ENCODE measurements at places on chromosomes 6 and 20.
A peak's percentile ranks its signal among the peaks of the same experiment; 100 is the strongest.

GRCh38 chr20:57503035-57503658, 21.8 kb downstream of the CTCFL start:
- DNase-seq = no peak

DNA sequence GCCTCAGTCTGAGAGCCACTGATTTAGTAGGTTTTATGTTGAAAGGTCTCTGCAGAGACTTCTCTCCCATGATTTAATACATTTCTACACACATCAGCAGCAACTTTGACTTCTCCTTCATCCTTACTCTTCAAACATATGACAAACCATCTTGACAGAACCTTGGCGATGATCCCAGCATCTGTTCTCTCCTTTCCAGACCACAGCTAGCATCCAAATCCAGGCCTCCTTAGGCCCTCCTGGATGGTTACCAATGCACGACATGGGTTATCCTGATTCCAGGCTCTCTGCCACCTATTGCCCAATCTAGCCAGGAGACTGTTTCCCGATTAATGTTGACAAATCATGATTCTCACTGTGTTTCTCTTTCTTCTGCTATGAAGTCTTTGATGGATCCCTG, 16.8 kb downstream of the LAMA4 start:
- DNase-seq = no peak

GRCh38 chr20:12022126-12022525, 104.4 kb downstream of the BTBD3 start:
- no peak for DNase-seq

DNA sequence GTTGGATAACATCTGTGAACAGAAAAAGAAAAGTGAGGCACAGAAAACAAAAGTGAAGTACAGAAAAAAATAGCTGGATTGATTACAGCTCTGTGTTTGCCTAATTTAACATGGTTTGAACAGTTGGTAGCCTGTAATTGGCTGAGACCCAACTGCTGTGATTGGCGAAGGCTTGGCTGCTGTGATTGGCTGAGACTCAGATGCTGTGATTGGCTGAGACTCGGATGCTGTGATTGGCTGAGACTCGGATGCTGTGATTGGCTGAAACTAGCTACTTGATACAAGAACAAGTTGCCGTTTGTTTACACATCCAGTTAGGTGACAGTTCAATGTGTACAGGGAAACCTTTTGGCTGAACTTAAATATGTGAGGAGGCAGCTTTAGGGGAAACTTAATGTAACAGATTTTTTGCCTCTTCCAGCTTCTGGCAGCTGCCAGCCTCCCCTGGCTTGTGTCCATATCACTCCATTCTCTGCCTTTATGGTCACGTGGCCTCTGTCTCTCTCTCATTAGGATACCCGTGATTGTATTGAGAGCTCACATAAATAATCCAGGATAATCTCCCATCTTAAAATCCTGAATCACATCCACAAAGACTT, 223.4 kb upstream of the FOXA2 start:
- DNase-seq = no peak

- no peak for DNase-seq
Measured at GRCh38 chr6:29294499-29294914, 7.0 kb upstream of the OR14J1 start.

DNA sequence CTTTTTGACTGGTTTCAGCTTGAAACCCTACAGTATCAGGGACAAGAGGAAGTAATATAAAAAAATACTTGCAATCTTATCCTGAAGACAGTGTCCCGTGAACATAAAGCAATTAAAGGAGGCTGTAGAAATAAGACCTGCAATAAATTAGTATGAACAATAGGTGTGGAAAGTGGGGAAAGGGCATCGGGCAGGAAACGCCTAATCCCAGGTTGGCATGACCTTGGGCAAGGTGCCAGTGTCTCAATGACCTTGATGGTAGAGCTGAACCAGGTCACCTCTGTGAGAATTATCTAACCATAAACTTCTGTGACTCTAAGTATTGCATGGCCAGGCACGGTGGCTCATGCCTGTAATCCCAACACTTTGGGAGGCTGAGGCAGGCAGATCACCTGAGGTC, 115.2 kb downstream of the LY86 start:
- DNase-seq = no peak

GRCh38 chr20:7387638-7388193, 552.5 kb downstream of the HAO1 start:
- no peak for DNase-seq

DNA sequence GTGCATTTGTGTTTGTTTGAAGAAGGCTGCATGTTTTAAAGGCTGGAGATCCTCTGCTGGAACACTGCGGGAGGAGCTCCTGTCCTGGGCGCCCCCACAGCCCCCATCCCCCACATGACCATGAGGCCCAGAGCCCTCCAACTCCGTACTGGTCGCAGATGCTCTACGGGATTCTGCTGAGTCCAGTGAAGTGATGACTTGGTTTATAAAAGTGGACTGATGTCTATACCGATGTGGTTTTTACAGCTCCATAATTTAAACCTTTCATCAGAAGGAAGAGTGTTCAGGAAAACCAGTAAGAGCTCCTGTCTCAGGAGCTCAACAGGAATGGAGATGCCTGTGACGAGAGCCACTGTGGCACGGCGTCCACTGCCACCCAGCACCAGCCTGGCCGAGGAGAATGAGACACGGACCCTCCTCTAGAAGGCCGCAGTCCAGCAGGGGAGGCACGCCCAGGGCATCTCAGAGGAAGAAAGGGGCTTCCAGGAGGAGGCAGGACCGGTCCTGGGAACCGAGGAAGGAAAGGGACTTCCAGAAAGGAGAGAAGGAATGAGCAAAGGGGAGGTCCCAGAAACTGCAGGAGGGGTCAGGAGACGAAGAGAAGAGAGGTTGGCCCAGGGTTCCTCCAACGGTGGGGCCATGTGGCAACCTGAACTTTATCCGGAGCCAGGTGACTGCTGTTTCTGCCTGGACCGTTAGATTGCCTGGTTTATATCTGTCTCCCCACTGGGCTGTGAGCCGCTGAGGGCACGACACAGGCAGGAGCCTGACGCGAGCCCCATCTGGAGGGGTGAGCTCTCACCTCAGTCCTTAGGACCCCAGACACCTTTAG, 26.9 kb downstream of the BFSP1 start:
- no peak for DNase-seq

DNA sequence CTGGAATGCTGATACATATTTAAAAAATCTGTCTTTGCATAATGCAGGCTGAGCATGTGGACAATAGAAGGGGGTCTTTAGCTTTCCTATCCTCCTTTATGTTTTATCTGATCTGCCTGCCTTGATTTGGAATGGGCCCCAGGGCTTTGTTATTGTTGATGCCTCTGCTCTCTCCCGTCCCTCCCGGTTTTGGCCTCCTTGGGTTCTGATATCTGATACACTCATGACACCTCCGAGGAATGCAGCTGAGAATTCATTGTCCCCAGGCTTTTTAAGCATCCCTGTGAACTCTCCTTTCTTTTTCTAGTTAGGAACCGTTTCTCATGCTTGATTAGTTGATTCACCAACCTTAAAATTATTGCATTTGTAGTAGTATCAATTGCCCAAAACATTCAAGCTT, 185.5 kb upstream of the RALGAPA2 start:
- DNase-seq = no peak

- DNase-seq = no peak
Measured at GRCh38 chr6:131781687-131782086, 26.1 kb upstream of the ENPP1 start.

DNA sequence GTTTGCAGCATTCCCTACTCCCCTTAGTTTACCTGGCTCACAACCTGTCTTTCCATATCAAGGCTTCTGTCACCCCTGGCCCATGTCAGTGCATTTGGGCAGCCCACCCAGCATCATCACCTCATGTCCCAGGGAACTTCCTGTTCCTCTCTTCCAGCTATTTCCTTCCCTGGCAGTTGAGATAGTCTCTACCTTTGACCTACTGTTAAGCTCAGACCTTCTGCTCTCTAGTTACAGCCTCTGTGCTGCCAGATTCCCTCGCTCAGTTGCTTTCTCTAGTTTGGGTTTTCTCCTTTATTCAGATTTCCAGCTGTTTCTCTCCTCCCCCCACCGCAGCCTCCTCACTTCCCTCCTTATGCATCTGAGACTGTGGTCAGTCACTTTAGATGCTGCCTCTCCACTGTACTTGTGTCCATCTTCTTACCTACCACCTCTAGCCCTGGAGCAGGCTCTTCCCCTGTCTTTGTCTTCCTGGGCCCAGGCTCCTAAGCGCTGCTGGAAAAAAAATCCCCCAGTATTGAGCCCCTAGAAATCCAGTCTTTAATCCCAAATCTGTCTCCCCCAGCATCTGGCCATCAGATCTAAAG, 16.3 kb downstream of the PTPN1 start:
- no peak for DNase-seq

GRCh38 chr6:30761791-30762429, 17.6 kb upstream of the IER3 start:
- DNase-seq = no peak

DNA sequence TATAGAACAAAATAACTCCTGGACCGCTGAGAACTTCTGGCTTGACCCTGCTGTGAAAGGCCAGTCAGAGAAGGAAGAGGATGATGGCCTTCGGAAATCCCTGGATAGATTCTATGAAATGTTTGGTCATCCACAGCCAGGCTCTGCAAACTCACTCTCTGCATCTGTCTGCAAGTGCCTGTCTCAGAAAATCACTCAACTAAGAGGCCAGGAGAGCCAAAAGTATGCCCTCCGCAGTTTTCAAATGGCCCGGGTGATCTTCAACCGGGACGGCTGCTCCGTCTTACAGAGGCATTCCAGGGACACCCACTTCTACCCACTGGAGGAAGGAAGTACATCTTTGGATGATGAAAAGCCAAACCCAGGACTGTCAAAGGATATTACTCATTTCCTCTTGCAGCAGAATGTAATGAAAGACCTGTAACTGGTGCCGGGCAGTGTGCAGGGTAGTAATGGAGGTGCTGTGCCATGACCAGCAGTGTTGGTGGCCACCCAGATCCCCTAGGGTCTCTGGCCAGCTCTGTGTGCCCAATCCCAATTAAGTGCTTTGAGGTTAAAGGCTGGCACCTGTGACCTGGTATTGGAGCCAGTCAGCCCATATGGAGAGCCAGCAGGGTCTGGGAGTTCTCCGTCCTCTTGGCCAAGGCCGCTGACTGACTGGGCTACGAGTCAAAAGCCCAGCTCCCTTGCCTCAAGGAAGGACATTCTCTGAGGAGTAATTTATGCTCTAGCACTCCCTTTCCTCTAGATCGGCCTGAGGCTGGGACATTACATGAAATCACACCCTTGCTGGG, 87.1 kb downstream of the TRMT6 start:
- DNase-seq = peak; percentile 28

DNA sequence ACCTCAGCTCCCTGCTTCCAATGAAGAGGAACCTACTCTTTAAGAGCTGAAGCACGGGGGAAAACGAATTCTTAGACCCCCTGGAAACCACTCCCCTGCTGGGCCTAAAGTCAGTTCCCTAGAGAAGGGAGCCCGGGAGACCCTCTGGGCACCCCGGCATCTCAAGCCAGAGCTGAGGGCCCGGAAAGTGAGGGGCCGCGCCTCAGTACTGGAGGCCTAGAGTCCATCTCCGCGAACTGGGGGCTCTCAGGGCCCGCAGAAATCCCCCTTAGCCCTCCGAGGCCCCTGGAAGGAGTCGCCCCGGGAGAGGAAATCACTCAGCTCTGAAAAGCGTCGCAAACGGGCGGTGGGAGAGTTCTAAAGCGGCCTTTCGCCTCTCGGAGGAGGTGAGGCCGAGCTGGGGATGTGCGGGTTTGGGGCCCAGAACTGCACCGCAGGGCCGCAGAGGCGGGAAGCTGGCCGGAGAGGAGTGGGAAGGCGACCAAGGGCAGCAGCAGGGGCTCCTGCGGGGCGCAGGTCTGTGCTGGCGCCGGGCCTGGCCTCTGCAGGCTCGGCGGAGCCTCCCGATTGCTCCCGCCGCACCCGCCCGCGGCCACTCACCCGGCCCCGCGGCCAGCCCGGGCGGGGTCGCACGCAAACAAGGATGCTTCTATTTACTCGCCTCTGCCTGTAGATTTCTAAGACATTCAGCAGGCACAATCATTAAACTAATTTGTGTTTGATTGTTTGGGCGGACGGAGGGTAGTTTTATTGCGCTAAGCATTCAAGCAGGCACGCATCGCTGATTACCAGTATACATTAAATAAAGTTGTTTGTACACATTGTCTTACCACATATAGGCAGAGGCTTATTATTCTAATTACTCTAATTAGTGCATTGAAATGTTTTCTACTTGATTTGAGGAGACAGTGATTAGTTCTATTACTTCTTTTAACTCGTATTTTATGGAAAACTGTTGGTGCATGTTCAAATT, 9.2 kb downstream of the POU3F2 start:
- DNase-seq = no peak

GRCh38 chr6:50925981-50926380, 107.3 kb downstream of the TFAP2B start:
- DNase-seq = no peak

DNA sequence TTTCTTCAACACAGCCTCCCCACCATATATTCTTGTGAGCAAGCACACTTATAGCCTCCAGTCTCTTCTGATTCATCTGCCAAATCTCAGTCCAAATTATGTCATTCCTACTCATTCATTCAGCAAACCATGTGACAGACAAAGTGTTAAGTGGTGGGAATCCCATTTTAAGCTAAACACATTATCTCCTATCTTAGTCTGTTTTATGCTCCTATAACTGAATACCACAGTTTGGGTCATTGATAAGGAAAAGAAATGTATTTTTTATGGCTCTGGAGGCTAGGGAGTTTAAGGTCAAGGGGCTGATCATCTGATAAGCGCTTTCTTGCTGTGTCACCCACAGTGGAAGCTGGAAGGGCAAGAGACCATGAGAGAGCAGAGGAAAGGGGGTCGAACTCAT, 23.9 kb upstream of the SMIM13 start:
- DNase-seq = no peak

All from AG04449 (cell line).